Prostate gland (tissue), 2 donors: ENCODE measurements at places on chromosomes 16 and 17.

- no peak for DNase-seq
Observed at GRCh38 chr17:2062571-2063183, 7.8 kb downstream of the HIC1 start.

DNA sequence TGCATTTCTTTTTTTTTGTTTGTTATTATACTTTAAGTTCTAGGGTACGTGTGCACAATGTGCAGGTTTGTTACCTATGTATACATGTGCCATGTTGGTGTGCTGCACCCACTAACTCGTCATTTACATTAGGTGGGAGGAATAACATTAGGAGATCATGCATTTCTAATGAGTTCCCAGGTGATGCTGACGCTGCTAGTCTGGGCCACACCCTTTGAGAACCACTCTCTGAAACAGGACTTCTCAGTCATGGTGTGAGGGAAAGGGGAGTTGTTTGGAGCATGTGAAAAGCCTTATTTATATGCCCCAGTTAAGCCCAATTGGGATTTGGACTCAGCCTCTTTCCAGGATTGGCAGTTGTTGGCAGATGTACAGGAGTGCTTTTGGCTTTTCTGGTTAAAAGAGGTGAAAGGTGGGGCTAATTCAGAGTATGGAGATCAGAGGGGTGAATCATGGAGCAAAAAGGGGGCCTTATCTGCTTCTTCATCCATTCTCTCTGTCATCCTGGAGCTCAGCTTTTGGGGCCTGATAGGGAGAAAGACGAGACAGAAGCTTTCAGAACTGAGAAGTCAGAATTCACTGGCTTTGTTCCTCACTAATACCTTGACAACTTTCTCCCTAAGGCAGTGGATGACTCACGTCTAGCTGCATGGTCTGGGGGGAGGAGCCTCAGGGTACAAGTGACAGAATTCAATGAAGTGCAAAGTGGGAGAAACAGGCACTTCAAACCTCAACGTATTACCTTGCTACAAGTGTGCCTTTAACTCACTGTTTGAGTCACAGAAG, 180.0 kb upstream of the CACNG3 start:
- no peak for DNase-seq

DNA sequence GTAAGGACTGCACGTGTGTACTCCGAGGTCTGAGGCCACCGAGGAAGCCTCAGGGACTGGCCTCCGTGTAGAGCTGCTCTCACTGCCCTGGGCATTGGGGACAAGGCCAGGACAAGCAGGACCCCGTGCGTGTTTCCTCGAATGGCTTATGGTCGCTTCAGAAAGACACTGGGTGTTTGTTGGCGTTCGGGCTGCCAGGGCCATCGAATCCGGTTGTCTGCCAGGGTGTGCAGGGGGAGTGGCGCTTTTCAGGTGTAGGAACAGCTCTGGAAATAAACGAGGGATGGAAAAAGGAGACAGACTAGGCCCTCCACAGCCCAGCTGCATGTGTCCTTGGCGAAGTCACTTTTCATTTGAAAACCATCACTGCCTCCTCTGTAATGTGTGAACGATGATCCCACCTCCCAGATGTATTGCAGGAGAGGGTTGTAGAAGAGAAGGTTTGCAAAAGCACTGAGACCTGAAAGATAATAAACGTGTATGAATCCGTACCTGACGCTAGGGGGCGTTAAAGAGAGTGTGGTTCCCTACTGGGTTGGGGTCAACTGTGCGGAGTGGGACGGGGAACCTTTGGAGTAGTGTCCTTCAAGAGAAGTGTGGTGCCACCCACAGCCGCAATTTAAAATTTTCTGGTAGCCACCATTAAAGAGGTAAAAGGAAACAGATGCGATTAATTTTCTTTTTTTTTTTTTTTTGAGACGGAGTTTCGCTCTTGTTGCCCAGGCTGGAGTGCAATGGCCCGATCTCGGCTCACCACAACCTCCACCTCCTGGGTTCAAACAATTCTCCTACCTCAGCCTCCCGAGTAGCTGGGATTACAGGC, 2.1 kb upstream of the ZSCAN10 start:
- DNase-seq, result no peak

- no peak for DNase-seq
Observed at GRCh38 chr17:72945473-72945872, 147.0 kb downstream of the SLC39A11 start.
